ENCODE measurements at places on chromosomes 7 and 10.

DNA sequence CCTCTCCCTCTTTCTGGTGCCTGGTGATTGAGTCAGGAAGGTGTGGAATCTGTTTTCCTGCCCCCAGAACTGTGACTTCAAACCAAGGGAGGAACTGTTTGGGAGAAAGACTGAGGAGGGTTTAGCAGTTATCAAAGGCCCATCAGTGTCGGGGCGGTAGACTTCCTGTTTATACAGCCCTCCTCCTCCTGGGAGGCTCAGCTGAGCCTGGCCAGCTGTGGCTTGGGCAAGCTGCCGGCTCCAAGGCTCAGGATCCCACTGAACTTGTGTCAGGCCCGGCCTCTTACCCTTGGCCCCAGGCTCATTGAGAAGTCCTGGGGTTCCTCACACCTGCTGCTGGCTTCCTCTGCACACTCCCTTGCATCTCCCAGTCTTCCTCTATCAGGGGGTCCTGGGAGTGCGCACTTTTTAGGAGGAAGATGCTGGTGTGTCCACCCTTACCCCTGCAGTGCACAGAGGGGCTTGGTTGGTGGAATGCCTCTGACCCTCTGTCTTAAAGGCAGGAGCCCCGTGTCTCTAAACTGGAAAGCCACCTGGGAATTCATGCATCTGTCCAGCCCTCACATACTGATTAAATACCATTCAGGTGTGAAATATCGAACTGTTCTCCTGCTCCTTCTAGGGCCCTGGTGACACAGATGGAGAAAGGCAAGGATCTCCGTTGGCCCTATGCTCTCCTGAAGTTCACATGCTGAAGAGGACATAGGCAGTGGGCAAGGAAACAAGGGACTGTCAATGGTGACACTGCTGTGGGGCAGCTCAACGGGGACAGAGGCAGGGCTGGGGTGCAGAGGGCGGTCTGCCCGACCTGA is 32.4 kb downstream of the CXCL12 start:
- no peak for DNase-seq

DNA sequence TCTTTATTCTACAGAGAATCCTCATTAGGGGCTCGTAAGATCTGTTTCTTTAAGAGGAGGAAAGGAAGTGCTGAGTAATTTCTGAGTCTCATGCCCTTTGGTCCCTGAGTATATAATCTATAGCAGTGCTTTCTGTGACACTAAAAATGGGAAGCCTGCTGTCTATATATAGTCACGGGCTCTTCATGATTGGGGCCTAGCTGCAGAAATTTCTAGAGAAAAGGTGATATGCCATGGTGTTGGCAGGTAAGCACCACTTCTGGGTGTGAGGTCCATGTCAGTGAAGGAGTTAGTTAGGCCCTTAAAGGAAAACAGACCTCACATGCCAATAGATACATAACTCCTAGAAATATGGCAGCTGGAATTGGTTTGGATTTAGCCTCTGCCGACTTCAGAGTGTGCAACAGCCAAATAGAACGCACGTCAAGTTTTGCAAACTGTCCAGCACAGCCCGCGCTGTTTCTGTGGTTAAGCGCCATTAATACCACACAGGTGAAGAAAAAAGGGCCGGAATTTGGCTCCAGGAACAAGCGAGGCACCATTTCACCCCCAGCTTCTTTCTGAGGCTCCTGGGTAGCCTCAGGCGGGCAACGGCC is 123.2 kb downstream of the TACC2 start:
- no peak for DNase-seq

DNA sequence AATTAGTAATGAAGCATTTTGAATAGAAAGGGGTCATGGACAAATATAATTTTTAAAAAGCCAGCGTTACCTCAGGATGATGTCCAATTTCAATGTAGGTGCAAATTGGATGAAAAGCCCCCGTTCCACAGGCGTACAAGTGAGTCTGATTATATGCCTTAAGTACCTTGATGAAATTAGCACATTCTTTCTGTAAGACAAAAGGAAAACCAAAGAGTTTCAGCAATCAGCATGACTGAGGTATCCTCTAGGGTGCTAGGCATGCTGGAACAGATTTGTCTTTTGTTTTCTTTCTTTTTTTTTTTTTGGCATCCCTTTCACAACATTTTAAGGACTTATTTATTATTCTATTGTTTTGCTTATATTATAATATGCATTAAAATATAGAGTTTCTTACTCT is 84.2 kb downstream of the SEMA3A start:
- DNase-seq: no peak

GRCh38 chr10:81570349-81570748 is 304.6 kb upstream of the NRG3 start:
- no peak for DNase-seq

DNA sequence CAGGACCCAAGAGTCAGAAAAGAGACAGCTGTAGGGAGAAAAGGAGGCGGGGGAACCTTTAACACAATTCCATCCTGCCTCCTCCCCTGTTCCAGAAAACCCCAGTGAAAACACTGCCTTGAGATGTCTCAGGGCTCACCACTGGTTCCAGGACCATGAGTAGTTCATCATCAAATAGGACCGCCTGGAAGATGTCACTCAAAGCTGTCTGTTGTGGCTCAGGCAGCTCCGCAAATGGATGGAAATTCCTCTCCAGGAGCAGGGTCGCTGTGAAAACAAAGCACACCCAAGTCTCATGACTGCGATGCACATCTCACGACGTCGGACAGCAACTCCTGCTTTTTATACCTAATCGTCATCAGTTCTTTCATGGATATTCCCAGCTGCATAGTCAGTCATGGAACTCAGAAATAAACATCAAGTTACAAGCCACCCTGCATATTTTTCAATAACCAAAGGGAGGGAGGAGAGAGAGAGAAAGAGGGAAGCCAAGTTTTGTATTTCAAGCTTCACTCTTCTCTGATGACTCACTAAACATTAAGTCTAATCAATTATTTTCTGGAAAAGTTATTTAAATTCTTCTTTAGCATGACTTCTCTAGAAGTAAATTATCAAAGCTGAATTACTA is 49.2 kb downstream of the GSDME start:
- no peak for DNase-seq

- DNase-seq: no peak
Measured at GRCh38 chr10:63286754-63287264, 153.7 kb downstream of the NRBF2 start.
